ENCODE measurements at places on chromosomes 12 and 14.
A peak's percentile ranks its signal among the peaks of the same experiment; 100 is the strongest.

GRCh38 chr12:93050026-93050747 lies 121.1 kb upstream of the EEA1 start:
- DNase-seq, result peak; percentile 71

DNA sequence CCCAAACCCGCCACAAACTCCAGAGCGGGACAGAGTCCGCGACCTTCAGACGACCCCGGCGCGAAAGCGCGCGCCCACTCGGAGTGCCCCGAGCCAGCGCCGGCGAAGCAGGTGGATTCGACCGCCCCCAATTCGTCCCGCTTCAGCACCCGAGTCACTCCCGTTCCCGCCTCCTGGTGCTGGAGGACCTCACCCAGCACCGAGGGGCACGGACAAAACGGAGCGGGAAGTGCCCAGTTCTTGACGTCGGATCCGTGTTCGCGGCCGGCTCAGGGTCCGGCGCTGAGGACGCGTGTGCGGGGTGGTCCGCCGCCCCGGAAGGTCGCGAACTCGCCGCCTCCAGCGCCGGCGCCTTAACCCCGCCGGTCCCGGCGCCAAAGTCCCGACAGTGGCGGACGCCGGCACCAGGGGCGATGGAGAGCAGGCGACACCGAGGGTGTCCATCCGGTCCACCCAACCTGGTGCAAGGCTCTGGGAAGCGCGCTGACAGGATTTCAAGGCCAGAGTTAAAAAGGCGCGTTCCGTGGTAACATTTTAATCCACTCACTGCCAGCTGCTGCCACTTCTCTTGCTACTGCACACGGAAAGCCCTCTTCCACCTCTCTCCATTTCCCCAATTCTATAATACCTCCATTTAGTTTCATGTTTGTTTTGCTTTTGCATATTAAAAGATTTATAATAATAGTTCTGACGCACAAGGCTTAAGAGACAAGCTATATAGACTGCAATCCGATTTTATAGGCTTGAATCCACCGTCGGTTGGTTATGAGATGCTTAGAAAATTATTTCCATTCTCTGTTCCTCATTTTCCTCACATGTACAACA lies 240.0 kb upstream of the CPNE8 start:
- peak; percentile 1 for DNase-seq

- DNase-seq, result no peak
These were observed 226.7 kb downstream of the GXYLT1 start for GRCh38 chr12:41917938-41918341.

- DNase-seq, result no peak
These were observed 5.7 kb upstream of the LRR1 start for GRCh38 chr14:49593016-49593415.

DNA sequence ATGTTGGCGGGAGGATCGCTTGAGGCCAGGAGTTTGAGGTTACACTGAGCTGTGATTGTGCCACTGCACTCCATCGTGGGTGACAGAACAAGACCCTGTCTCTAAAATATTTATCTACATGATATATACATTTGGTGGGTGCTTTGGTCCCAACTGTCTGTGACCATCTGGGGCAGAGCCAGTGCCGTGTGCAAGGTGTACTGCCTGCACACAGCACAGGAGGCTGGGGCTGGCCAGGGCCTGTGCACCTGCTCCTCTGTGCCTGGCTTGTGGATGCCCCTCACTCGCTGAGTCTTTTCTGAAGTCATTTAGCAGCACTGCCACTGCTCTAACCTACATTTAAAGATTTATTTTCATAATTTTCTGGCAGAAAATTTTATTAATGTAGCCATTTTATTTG lies 58.7 kb downstream of the TRAF3 start:
- DNase-seq, result no peak

DNA sequence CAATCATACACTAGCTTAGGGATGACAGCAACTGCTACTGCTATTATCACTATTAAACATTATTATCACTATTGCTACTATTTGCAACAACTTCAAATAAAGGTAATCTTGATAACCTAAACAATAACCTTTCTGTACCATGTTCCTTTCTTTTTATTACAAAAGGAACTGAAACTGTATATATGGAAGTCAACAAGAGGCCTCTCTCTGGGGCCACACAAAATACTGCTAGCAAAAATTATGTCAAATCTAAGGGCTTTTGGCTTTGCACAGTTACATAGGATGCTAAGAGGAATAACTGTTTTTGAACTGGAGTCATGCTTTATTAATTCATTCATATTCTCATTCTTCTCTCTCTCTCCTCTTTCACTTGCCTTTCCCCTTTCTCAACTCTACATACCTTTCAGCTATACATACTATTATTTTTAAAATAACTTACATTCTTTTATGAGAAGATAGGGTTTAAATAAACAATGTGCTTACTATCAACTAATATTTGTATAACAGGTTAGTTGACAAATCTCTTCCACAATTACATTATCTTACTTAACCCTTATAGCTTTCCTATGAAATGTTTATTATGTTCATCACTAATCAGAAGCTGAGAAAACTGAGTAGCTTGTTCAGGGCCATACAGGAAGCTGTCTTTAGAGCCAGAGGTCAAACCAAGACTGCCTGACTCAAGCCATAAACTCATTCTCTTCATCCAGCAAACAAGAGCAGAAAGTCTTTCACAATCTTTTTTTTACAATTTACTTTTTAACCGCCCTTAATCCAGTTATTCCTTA lies 25.7 kb downstream of the SPTSSA start:
- DNase-seq, result peak; percentile 42

GRCh38 chr14:53571641-53572328 lies 384.8 kb downstream of the BMP4 start:
- no peak for DNase-seq

DNA sequence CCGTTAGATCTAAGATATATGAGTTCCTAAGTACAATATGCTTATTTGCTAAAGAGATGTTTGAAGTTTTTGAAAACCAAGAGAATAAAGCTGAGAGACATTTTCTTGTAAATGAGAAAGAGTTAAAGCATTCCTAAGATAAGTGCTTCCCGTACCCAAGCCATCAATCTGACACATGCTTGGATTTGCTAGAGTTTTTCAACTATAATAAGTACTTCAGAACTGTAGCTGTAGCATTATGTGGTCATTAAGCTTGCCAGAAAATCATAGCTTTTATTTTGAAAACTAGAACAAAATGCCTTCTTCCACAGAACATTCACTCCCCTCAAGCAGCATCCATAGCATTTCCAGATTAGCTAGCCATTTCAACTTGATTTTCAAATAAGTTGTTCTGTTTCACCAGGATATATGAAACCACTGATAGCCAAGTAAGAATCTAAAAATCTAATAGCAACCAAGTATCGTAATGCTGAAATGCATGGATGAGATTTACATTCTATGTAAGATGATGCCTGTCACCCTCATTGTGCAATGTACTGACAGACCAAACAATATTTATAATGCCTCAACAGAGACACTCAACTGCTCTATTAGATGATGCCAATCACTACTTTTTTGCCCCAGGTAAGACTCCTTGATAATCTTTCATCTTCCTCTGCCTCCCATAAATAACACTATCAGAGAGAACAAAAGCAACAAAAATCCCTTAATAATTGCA lies 8.0 kb downstream of the SNW1 start:
- DNase-seq, result peak; percentile 2

GRCh38 chr12:100718187-100718586 lies 76.4 kb upstream of the ANO4 start:
- peak; percentile 49 for DNase-seq

DNA sequence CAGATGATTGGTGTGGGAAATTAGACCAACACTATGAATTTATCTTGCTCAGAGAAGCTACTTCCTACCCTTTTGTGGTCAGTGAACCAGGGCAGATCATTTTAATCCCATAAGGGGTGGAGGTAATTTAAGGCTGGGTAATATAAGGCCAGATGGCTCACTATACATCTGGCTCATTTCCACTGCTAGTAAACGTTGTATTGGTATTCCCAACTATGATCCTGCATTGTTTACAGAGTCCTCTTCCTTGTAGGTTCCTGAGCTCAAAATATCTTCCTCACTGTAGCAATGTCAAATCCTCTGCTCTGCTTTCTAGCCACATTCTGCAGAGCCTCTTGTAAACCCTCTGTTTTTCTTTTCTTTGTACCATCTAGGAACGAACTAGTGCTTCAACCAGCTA lies 93.0 kb upstream of the MGAT4C start:
- no peak for DNase-seq

DNA sequence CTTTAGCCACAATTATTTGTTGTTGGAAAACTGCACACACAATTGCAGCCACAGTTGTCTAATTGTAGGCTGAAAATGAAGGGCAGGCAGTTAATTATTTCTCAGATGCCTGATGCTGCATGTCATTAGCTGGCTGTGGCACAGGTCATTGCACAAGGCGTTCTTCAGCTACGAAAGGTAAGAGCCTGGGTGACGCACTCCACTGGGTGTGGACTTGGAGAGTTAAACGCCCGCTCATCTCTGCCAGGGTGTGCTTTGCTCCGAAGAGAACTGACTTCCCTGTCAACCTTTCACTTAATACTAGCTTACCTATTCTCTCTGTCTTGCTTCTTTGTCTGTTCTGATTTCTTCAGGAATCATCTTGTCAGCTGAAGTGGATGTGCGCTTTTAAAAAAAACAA lies 91.4 kb upstream of the CPM start:
- DNase-seq, result peak; percentile 83

DNA sequence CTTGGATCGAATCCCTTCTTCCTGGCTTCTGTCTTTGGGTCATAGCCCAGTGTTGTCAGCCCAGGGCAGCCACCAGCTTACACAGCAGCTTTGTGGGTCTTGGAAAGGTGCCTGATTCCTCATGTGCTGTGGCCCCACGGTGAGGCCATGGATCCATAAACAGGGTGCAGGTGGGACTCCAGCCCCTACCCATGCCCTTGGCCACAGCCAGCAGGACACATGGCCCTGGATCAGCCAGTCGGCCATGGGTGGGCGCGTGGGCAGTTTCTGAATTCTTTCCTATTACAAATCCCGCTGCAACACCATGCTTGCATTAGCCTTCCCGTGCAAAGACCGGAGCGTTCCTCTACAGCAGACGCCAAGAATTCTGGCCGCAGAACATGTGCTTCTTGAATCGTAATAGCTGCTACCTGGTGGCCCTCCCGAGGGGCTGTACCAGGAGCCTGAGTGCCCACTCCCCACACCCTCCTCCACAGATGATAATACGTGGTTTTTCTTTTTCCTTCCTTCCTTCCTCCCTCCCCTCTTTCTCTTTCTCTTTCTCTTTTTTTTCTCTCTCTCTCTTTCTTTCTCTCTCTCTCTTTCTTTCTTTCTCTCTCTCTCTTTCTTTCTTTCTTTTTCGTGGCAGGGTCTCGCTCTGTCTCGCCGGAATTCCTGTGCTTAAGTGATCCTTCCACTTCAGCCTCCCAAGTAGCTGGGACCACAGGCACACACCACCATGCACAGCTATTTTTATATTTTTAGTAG lies 2.9 kb upstream of the MMP17 start:
- peak; percentile 84 for DNase-seq

GRCh38 chr12:19833775-19834501 lies 394.6 kb downstream of the AEBP2 start:
- DNase-seq, result peak; percentile 82

DNA sequence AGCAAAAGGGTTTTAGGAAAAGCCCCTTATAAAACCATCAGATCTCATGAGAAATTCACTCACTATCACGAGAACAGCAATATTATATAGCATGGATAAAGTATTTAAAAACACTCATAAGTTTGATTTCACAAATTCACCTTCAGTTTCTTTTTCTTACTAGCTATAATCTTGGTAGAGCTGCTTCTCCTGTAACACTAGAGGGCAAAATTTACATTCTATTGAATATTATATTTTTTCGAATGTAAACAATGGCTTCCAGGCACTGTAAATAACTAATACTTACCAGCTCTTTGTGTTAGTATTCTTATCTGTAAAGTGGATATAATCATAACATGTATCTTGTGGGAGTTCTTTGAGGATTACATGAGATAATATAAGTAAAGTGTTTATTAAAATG lies 259.6 kb downstream of the CCER1 start:
- DNase-seq, result no peak

GRCh38 chr12:46300910-46301309 lies 32.1 kb upstream of the SLC38A1 start:
- peak; percentile 24 for DNase-seq

DNA sequence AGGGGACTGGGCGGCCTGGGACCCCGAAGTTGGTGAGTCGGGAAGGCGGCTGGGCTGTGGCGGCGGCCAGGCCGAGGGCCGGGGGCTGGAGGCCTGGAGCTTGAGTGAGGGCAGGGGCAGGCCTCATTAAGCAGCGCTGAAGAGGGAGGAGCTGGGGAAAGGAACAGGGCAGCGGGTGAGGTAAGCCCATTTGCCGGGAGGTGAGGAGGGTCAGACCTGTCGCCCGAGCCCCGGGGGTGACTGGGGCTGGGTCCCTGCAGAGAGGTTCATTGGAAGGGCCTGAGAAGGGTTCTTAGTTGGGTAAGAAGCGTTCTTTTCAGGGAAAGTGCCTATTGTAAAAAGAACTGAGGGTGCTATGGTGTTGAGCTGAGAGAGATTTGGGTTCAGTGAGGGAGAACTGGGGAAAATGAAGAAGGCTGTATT lies 441 bp downstream of the RAB5B start:
- peak; percentile 45 for DNase-seq

- no peak for DNase-seq
These were observed 22.1 kb downstream of the DACT1 start for GRCh38 chr14:58659846-58660245.

DNA sequence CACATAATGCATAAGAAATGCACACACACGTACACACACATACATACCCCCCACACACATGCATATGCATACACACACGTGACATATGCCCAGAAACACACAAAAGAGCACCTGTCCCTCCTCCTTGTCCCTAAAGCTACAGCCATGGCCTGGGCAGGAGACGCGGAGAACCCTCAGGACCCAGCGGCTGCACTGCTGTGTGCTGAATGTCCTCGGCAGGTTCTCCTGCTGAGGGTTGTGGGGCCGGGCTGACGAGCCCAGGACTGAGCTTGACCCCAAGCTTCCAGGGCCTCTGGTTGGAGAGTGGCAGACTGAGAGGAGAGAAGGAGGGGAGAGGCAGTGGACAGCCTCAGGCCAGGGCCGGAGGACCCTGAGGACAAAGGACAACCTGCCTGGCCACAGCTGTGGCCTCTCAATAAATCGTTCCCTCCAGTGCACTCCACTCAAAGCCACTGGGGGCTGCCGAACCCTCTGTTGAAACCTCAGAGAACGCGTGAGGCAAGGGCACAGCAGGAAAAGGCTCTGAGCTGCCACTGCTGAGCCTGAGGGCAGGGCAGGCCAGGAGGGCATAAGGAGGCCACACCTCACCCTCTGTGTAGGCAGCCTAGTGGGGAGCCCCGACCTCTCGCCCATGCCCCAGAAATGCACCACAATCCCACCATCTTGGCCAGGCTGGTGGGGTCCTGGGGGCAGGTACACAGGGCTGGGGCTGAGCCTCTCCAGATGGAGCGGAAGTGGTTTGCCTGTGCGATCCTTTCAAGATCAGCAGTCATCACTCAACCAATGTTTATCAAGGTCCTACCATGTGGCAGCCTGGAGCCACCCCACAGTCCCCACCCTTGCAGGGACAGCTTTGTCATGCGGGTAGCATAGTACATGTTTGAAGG lies 3.1 kb downstream of the CACNA2D4 start:
- no peak for DNase-seq

DNA sequence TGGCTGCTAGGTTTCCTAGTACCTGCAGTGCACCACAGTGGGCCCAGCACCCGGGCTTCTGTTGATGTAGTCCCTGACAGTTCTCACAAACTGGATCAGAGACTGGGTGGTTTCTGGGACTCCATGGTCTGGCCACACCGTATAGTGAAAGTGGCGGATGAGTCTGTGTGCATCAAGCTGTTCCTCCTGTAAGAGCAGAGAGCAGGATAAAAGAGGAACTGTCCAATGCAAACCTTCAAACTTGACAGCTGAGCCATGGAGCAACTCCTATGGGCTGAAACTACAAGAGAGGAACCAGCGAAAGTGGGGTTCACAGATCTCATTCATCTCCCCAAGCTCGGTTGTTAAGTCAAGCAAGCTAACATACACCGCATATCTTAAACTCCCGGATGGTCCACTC lies 102.8 kb downstream of the PTPRB start:
- DNase-seq, result no peak
